ENCODE measurements at places on chromosomes 13 and 19.

DNA sequence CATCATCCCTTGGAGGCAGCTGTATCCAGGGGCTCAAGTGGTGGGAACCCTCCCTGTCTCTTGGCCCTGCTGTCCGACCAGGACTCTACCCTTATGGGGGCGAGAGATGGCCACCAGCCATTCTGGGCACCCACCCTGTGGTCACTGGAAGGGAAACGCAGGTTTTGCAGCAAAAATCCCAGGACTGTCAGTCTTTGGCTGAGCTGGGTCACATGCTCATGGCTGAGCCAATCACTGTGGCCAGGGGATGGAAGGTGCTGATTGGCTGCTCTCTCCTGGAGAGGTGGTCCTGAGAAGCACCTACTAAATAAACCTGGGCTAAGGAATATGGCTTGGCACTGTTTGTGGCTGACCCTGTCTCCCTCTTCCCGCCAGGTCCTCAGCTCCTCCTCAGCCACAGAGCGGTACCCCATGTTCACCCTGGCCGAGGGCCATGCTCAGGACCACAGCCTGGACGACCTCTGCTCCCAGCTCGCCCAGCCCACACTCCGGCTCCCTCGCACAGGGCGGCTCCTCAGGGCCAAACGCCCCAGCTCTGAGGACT is 8.9 kb downstream of the ATG4D start:
- no peak for DNase-seq

DNA sequence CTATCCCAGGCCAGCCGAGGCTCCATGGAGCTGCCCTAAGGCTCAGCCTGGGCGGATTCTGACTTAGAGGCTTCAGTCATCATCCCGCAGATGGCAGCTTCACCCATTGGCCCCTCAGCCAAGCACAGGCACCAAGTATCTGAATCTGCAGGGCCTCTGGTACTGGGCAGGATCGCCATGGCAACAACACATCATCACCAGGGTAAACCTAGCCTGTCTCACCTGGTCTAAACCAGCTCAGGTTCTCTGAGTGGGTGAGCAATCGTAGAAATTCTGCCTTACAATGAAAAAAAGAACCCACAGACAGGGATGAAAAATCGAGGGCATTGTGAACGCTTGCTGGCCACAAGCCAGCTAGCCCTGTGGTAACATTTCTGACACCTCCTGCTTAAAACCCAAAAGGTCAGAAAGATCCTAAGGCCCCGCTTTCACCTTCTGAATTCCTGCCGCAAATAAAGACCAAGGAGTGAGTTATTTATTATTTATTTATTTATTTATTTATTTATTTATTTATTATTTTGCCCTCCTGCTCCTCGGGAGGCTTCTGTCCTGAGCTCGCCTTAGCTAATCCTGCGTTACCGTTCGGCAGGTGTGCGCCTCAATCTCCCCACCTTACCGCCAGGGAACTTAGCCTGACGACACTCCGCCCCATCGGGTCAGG is 12.0 kb upstream of the CEACAM21 start:
- DNase-seq = no peak

GRCh38 chr13:42215578-42216421 is 56.2 kb upstream of the AKAP11 start:
- peak; percentile 15 for DNase-seq

- no peak for DNase-seq
These were observed 70.5 kb downstream of the NHLRC3 start for GRCh38 chr13:39108783-39109182.

GRCh38 chr13:102361113-102361512 is 40.7 kb downstream of the FGF14 start:
- DNase-seq = no peak

- DNase-seq = no peak
These were observed 955.4 kb downstream of the EFNB2 start for GRCh38 chr13:105579821-105580710.

DNA sequence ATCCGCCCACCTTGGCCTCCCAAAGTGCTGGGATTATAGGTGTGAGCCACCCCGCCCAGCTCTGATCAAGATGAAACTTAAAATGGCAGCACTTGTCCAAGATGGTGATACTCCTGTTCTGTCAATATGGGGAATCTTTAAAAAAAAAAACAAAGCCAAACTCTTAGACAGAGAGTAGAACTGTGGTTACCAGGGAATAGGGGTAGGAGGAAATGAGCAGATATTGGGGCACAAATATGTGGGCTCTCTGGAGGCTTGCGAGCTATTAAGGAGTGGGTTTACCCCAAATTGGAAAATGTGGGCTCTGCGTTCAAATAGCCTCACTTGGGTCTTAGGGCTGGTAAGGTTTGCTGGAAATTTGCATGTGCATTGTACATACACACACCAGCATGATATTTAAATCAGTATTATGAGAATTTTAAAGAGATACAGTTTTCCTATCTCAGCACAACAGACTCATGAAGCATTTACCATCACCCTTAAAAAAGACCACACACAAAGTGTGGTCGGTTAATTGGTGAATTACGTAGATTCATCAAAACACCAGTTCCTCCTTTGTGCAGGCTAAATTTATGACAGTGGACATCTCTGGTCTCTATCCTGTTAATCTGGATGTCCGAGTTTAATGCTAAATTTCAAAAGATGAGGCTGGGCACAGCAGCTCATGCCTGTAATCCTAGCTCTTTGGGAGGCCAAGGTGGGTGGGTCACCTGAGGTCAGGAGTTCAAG is 11.3 kb downstream of the CD70 start:
- DNase-seq = no peak

DNA sequence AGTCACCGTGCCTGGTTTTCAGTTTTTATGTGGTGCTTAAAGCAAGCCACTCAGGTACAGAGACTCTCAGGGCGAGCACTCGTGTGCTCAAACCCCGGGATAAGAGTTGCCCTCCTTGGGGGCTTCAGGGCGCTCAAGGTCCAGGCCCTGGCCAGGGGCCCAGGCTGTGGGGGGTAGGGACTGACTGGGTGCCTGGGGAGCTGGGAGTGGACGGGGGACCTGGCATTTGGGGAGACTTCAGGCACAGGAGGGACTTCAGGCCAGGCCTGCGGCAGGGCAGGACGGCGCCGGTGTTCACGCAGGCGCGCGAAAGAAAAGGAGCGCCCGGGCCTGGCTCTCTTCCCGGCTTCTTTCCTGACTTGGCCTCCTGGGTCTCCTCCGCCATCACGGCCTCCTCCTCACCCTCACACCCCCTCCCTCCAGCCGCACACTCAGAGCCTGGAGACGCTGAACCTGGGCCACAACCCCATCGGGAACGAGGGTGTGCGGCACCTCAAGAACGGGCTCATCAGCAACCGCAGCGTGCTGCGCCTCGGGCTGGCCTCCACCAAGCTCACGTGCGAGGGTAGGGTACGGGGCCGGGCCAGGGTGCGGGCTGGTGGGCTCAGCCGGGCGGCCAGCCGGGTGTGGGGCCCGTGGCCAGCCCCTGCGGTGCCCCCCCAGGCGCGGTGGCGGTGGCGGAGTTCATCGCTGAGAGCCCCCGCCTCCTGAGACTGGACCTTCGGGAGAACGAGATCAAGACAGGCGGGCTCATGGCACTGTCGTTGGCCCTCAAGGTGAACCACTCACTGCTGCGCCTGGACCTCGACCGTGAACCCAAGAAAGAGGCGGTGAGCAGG is 16.1 kb downstream of the NKPD1 start:
- no peak for DNase-seq

GRCh38 chr19:5960005-5961001 is 17.6 kb downstream of the RANBP3 start:
- DNase-seq = no peak

DNA sequence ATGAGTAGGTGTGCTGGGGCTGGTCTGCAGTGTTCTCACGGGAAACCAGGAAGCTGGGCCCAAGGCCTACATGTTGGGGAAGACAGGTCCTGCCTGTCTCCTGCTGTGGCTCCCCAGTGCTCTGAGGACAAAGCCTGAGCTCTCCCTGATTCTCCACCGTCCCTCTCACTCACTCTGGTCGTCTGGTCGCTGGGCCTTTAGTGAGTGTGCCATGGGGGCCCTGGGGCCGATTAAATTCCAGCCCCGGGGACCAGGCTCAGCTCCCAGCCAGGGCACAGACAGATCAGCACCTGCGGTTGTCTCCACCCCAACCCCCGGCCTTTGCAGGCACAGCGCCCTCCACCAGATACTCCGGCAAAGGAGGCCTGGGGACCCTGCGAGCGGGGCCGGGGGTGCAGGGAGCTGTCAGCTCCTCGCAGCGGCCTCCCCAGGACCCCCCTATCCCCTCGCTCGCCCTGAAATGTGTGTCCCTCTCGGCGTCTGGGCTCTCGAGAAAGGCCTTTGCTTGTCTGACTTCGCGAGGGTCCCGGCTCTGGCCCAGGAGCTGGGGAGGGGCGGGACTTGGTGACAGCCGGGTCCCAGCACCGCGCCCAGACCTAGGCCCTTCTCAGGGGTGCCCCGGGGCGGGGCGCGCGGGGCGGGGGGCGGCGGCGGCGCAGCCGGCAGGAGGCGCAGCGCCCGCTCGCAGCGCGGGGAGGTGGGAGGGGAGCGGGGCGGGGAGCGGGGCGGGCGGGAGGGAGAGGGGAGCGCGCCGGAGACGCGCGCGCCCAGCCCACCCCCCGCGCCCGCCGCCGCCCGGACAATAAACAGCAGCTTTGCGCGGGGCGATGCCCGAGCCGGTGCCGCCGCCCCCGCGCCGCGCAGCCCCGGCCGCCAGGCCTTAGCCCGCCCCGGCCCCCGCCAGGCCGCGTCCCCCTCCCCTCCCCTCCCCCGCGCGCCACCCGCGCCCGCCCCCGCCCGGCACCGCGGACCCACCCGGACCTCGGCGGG is at the start of gene PALM:
PALM (plus strand) TSS at position 782 of the 990 bp plus-strand sequence. CDS start 212 bp downstream, outside the sequence.
- DNase-seq = no peak

DNA sequence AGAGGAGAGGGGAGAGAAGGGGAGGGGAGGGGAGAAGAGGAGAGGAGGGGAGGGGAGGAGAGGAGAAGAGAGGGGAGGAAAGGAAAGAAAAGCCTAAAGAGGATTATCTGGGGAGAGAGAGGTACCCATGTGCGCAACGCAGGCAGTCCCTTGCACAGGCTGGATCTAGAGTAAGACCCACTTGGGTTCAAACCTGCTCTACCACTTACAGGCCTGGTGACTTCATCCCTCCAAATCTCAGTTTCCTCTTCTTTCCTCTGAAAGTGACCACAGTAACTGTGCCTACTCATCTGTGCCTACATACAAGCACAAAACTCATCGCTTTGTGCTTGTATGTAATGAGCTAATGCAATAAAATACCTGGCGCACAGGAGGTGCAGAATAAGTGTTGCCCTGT is 732 bp upstream of the MAP1S start:
- DNase-seq = no peak

DNA sequence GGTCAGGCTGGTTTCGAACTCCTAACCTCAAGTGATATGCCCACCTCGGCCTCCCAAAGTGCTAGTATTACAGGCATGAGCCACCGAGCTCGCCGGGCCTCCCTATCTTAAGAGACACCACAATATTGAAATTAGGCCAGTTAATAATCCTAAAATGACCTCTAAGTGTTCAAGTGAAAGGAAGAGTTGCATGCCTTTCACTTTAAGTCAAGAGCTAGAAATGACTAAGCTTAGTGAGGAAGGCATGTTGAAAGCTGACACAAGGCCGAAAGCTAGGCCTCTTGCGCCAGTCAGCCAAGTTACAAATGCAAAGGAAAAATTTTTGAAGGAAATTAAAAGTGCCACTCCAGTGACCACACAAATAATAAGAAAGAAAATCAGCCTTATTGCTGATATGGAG is 144.5 kb upstream of the FNDC3A start:
- no peak for DNase-seq

- DNase-seq = peak; percentile 80
These were observed 57.1 kb downstream of the ZNF568 start for GRCh38 chr19:36973021-36973843.

- no peak for DNase-seq
These were observed 80.1 kb downstream of the CYSLTR2 start for GRCh38 chr13:48733739-48734335.

GRCh38 chr13:41177616-41178015 is 16.8 kb downstream of the KBTBD7 start:
- DNase-seq = no peak

DNA sequence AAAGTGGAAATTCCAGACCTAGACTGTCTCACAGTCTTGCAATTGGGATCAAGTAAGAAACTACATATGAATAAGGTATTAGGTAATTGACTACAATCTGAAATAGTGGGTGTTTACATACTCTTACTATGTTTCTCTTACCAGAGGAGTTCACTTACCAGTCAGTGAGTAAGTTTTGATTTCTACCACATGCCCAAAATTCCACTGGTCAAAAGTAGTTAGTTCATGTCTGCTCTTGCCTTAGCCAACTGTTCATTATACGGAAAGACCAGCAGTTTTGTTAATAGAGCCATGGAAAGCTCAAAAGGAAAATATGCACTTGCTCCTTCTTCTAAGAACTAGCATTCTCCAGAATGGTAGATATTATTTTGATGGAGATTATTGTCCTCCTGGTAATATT is 490.8 kb downstream of the RFC3 start:
- DNase-seq = no peak

DNA sequence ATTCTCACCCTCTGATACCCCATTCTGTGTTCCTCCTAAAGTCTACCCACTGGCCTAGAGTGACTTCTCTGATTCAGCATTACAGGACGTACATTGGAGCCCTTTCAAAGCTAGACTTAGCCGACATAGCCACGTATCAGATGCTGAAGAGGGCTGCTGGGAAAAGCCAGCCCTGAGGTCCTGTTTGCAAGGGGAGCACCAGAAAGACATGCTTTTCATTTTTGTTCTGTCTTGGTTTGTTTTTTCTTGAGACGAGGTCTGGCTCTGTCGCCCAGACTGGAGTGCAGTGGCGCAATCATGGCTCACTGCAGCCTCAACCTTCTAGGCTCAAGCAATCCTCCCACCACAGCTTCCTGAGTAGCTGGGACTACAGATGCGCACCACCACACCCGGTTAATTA is 6.3 kb upstream of the ZSWIM4 start:
- no peak for DNase-seq

DNA sequence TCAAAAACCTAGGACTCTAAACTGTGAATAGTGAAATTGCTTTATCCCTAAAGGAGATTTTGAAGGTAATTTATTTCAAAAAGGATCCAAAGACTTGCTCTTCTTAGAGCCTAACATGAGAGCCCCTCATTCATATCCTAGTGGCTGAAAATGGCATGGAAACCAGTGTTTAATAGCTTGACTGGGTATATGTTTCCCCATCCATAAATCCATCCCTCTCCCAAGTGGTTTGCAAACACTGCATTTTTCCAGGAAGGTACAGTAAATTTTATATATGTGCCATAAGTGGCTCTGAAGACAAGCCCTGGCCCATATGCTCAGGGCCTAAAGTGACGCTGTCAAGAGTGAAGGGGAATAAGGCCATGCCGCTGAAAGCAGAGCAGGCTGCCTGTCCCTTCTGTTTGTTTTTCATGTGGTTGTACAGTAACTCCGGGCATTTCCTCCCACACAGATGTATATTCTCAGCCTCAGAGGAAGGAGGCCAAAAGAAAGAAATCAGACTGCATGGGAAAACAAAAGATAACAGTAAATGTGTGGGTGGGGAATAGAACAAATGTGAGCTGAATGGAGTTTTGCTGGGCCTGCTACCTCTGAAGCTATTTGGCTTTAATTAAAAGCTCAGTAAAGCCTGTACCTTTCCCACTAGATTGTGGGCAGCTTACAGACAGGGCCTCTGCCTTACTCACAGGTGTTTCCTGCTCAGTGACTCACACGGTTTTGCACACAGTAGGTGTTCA is 181.9 kb downstream of the PCDH9 start:
- DNase-seq = no peak

GRCh38 chr13:20553311-20553710 is 13.6 kb upstream of the IFT88 start:
- peak; percentile 56 for DNase-seq

Measured in hindlimb muscle (tissue), 1 donor.